ENCODE measurements at places on chromosomes 3 and 15.
A peak's percentile ranks its signal among the peaks of the same experiment; 100 is the strongest.

DNA sequence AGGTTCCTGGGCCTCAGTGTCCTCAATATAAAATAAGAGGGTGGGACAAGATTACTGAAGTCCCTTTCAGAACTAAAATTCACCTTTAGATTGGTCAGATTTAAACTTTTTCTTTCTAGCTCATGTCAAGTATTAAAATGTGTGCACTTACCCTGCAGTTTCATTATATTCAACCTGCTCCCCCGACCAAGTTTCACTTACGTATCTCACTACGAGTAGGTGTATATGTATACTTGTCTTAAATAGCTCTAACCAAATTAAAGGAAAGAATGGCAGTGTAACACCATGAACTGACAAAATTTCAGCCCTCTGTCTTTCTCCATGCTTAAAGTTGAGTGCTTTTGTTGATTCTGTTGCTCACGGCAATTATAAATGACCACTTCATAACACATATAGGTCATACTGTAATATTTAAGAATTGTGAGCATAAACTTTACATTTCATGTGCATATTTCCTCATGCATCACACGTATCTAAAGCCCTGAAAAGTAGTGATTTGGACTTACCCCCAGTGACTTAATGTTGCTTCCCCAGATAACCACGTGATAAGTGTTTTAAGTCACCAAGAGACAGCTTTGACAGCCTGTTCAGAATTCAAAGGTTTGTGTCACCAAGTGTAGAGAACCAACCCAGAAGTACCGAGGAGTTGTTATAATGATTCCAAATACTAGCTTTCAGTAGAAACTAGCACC, 70.0 kb downstream of the PGPEP1L start:
- no peak for DNase-seq

GRCh38 chr15:52559575-52559974, 9.3 kb downstream of the ARPP19 start:
- no peak for DNase-seq

GRCh38 chr3:189745622-189746021, 114.4 kb downstream of the TP63 start:
- no peak for DNase-seq

DNA sequence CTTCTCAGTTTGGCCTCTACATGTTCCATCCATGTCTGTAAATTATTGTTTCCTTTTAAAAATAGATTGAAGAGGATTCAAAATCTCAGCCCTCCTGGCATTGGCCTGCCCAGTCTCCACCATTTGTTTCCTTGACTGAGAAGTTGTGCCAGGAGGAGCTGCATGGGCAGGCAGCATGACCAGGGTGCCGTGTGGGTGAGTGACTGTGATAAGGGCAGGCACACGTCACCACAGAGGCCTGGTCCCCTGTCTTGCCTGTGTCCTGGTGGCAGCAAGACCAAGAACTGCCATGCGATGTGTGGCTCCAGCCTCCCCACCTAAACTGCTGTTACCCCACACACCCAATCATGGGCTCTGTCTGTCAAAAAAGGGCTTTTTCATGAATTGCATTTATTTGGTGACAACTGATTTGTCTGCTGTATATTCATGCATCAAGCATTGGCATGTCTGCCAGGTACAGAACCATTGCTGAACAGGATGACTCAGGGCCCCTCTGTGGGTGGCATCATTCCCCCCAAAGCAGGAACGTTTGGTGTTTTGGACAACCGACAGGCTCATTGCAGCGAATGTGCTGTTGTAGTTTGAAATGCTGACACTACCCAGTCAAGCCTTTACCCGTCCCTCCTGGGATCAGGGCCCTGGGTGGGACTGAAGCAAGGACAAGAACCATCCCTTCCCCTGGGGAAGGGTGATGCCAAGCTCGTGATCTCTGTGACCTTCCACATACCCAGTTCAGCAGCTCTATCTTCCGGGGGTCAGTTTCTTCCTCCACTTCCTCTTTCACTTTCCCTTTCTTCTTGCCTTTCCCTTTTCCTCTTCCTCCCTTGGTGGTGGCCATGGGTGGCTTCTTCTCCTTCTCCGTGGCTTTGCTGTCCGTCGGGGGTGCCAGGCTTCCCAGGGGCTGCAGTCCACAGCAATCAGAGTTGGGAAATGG, 51.6 kb downstream of the TRPM1 start:
- no peak for DNase-seq

GRCh38 chr3:46763178-46763577, 45.5 kb upstream of the PRSS50 start:
- no peak for DNase-seq

GRCh38 chr3:128095222-128095703, 28.3 kb downstream of the RUVBL1 start:
- peak; percentile 78 for DNase-seq

DNA sequence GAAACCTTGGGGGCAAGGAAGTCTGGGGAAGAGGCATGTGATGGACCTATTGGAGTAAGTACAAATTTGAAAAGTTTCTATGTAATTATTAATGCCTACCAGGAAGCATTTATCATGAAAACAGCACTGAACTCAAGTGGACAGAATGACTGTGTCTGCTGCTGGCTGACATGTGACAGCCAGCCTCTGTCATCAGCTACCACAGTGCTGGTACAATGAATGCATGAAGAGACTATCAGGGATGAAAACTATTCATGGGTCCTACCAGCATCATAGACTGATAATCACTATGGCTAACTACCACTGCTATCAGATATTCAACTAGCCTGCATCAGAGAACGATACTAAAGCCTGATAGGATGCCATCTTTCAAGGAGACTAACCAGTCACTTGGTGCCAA, 193.5 kb downstream of the RAP2B start:
- no peak for DNase-seq

- DNase-seq: no peak
Observed at GRCh38 chr15:100005715-100006114, 272.5 kb upstream of the LYSMD4 start.

DNA sequence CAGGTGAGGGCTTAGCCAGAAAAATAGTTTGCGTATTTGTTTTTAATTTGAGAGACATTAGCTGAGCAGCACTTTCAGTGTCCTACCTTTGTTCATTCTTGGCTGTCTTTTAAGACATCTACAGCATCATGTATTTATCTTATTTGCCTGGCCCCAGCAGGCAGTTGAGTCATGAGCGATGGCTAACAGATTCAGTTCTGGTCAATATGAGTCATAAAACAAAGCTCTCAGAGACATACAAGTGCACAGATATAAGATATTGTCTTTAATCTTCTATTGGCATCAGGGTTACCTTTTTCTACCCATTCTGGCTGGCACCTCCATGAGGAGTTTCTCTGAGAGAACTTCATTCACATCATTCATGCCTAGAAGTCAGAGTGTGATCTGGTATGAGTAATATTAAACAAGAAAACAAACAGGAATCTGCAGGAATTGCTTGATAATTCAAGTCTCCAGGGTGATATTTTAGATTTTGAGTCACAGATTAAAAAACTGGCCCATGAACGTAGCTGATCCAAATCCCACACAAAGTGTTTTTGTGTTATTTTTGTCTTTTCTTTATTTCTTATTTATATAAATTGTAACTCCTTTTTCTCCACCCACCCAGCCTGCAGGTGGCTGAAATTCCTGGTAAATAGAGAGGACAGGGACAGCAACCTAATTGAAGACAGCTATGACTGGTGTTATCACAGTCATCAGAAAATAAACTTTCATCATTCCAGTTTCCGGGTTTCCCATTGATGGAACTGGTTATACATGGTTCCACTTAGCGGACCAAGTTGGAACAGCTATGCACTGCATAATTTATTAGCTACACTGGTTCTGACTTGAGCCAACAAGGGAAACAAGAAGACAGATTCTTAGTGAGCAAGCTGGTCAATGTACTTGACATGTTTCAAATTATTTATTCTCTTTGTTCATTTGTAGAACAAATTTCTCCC, 47.3 kb downstream of the PLSCR2 start:
- DNase-seq: peak; percentile 62

GRCh38 chr15:48643776-48644466, 1.6 kb downstream of the FBN1 start:
- DNase-seq: no peak

DNA sequence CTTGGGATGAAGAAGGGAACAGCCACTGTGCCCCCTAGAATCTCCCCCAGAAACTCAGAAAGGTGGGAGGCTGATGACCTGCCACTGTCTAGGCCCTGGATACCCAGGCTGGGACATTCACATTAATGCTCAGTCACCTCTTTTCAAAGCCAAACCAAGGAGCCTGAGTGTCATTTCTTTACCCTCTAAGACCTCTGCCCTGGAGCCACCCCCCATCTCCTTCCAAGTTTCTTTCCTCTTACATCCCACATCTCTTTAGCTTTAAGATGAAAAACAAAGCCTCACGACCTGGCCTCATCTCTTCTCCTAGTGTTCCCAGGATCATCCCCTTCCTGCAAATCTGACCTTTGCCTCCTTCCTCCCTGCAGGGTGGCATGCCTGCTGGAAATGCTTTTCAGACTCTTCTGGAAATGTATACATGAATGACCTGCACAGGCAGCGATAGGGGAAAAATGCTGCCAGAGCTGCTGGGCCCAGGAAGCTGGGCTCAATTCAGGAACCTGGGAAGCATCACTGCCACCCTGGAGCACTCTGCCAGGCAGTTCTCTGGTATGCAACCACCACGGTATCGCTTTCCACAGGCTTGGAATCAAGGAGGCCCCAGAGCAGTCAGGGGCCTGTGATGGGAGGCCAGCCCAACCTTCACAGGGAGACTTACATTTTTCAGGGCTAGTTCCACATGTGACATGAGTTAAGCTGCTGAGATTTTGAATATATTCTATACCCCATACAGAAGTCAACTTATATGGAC, 67.6 kb downstream of the DAPK2 start:
- DNase-seq: no peak

DNA sequence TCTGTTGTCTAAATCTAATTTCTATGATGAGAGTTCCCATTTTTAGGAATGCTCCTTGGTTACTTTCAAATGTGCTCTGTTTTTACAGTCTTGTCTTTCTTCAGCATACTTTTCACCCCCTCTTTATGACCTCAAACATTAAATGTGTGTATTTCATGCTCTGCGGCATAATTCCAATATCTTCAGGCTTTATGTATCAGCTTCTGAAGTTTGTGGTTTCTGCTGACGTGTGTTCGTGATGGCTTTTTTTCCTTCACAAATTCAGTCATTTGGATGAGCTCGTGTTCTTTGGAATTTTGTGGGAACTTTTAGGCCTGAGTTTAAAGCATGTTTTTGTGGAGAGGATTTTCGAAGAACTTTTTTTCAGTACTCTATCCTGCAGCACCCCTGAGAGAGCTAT, 97.7 kb upstream of the CHRNA7 start:
- DNase-seq: no peak

- DNase-seq: no peak
Observed at GRCh38 chr3:15825016-15825415, 27.2 kb upstream of the ANKRD28 start.

DNA sequence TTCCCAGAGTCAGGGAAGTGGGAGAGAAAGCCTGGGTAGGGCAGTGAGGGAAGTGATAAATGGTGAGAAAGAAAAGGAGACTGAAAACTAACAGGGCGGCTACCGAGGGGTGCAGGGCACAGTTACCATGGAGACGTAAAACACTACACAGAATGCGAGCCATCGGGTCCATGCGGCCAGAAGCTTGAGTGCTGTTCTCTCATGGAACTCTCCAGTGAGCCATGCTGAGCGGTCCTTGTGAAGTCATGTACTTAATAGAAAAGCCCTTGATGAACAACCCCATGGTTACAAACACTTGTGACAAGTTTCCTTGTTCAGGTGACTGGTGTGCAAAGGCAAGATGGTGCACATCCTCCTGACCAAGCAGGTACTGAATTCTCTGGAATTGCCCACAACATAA, 3.7 kb upstream of the PLA2G4F start:
- DNase-seq: no peak

- DNase-seq: no peak
Observed at GRCh38 chr3:129890125-129890524, 3.4 kb downstream of the TMCC1 start.

DNA sequence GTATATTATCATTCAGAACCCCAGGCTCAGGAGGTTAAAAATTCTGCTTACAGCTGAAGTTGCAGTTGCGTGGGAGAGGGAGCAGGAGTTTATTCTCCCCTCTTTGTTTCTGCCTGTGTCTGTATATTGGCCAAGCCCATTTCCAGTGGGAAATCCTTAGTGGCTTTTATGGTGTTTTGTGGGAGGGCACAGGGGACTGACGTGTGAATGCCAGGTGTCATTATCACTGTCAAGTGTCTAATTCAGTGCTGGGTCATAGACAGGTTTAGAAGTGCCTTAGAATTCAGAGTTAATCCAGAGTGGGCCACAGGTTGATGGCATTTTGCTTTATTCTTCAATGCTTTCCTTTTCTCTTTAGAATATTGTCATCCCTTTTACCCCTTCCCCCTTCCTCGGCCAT, 33.4 kb downstream of the SLCO3A1 start:
- DNase-seq: no peak

GRCh38 chr3:162353414-162353813, 856.8 kb downstream of the OTOL1 start:
- no peak for DNase-seq

- DNase-seq: no peak
Observed at GRCh38 chr3:71133865-71134264, 449.7 kb downstream of the FOXP1 start.

- peak; percentile 5 for DNase-seq
Observed at GRCh38 chr3:25508901-25509300, 80.8 kb downstream of the RARB start.

GRCh38 chr15:69093127-69093526, 67.3 kb upstream of the GLCE start:
- no peak for DNase-seq
